HAP-1 (cell line): ENCODE measurements at places on chromosomes 16 and 17.

- no peak for DNase-seq
These were observed 26.3 kb downstream of the MYLK3 start for GRCh38 chr16:46721885-46722284.

DNA sequence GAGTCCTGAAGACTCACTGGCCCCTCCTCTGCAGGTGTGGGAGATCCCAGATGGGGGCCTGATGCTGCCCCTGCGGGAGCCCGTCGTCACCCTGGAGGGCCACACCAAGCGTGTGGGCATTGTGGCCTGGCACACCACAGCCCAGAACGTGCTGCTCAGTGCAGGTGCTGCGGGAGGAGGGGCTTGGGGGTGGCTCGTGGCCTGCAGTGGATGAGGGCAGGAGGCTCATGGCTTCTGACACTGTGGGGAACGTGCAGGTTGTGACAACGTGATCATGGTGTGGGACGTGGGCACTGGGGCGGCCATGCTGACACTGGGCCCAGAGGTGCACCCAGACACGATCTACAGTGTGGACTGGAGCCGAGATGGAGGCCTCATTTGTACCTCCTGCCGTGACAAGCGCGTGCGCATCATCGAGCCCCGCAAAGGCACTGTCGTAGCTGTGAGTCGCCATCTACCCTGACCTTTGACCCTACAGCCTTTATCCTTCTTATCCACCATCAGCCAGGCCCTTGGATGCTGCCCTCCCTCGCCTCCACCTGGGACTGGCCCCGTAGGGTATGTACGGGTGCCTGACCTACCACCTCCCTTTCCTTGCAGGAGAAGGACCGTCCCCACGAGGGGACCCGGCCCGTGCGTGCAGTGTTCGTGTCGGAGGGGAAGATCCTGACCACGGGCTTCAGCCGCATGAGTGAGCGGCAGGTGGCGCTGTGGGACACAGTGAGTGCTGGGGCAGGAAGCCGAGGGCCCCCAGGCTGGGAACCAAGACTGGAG, 3.6 kb downstream of the CORO1A start:
- DNase-seq, result no peak

DNA sequence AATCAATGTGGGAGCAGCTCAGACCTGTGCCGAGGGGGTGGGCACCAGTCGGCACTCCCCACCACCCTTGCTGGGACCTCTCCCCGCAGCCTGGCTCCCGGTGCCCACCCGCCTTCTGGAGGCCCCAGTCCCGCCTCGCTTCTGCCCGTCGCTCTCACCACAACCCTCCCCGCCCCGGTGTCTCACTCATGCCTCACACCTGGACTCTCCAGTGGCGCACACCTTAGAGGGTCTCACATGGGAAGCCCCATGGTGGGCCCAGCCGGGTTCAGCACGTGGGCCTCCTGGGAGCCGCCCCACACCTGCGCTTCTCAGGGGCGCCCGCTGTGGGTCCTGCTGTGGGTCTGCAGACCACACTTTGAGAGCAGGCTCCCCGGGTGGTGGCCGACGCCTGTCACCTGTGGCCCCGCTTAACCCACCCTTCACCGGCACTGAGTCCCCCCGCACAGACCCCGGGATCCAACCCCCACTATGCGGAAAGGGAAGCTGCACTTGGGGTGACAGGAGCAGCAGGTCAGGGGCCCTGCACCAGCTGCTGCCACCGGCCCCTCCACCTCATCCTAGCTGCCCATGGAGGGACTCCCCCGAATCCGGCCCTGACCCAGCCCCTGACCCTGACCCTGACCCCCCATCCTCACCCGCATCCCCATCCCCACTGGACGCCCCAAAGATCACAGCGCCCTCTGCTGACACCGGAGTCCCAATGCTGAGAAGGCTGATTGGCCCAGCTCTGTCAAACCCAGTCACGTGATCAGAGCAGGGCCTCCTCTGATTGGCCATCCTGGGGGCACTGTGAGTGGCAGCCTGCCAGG, 27.4 kb upstream of the SLC38A10 start:
- peak; percentile 74 for DNase-seq

DNA sequence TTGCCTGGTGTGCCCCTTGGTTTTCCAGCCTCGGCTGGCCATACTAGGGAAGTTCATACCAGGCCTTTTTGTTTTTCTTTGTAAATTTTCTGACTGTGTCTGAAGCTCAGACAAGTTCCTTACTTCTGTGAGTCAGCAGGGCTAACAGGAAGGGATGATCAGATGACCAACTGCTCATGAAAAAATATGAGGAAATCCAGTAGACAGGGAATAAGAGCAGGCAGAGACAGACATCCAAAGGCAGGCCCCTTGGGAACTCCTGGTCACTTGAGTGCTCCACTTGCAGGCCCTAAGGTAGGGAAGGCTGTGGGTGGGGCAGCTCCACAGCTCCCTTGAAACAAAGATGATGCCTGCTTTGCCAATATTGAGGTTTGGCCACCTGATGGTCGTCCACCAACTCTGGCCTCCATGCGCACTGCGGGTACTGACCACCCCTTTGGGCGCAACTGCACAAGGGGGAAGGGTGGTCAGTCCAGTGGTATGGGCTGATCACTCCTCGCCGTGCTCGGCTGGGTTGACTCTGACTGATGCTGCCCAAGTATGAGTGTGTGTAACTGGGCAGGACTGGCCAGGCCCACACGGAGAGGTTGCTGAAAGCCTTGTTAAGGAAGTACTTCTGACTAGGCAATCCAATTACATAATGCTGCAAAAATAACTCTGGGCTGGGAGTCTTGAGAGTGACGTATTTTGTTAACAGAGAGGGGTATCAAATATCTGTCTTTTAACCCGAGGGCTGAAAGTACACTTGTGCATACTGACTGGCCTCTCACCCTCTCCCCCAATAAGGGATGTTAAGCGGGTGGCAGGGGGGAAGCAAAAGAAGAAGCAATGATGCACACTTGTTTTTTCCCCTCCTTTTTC, 20.8 kb upstream of the ZFHX3 start:
- no peak for DNase-seq

DNA sequence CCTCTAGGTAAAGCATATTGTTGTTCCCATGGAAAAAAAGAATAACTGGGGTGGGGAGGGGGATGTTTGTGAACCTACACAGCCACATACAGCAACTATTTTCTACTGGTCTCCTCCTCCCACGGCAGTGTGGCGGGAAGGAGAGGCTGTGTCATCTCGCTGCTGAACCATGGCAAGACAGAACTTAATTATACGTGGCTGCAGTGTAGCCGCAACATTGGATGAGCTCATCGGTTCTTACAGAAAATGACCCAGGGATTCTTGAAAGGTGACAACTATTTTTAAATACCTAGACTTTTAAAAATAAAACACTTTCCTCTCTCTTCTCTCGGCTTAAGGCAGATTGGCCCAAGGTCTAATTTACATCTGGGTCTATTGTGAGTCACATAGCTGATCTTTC, 19.8 kb upstream of the TEKT3 start:
- no peak for DNase-seq

DNA sequence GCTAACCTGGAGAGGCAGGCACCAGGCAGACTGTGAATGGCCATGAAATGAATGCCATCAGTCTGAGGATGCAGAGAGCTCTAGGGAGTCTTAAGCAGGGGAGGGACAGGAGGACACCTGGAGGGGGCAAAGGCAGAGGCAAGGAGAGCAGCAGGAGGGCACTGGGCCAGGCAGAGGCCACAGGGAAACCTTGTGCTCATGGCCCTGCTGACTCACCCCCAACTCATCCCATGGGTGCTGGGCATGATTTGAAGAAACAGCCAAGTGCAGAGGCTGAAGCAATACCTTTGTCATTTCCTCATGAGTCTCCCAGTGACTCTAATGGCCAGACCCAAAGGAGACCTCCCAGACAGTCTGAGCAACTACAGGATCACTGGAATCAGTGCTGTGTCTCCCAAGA, 141.4 kb downstream of the TMEM132E start:
- no peak for DNase-seq

DNA sequence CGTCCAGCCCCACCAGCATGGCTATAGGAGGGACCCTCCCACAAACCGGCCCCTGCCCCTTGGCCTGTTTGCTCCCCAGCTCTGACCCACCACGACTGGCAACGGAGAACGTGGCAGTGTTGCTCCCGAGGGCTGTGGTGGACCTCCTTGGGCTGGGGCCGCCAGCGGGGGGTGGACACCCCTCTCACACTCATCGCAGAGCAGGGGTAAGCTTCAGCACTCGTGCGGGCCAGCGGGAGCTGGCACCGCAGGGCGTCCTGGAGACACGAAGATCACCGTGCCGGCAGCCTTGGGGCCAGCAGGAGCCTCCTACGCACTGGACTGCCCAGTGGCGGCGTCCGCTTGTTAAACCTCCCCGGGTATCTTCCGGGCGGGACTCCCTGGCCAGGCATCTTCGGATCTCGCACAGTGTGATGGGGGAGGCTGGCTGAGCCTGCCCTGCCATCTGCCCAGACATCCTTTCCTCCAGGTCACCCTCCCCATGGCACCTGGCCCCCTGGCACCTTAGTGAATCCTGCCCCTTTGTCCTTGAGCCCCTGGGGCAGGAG, 53.5 kb downstream of the ABR start:
- DNase-seq, result no peak

- no peak for DNase-seq
These were observed 16.0 kb downstream of the ENGASE start for GRCh38 chr17:79090443-79091225.

DNA sequence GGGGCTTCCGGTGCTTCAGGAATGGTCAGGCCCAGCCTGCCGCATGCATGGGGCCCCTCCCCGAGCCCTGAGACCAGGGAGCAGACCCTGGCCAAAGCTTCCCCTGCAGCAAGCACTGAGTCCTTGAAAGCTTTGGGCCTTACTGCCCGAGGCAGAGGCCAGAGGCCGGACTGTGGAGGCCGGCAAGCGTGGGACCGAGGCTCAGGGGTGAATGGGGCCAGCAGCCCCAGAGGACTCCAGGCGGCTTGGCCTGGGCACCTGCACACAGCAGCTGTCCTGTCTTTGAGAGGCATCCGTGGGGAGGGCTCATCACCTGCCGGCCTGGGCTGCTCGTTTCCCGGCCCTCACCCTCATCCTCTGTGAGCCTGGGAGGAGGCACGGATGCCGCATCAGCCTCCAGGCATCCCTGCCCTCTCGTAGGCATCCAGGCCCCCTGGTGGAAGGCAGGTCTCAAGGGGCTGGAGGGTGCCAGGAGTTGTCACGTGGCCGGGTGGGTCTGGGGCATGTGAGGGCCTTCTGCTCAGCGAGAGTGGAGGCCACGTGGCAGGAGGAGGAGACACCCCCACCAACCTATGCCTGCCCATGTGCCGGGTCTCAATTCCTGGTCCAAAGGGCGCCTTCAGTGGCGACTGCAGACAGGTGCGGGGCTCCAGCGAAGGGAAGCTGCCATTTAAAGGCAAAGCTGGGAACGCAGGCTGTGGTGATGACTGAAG, 31.4 kb downstream of the CACNA1H start:
- no peak for DNase-seq

GRCh38 chr16:59305850-59306249, 571.7 kb upstream of the GOT2 start:
- DNase-seq, result no peak

DNA sequence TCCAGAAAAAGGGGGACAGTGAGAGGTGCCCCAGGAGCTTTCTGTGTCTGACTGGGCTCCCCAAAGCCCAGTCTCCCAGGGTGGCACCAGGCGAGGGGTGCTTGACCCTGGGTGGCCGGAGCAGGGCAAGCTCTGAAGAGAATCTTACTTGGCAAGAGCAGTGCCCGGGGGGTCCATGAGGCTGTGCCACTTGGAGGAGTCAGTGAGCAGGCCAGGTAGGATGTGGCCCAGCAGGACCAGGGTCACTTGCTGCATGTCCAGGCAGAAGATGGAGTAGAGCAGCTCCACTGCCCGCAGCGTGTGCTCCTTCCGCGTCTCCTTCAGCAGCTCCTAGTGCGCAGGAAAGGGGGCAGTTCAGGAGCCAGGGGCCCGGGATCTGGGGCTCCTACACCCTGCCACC, 7.3 kb downstream of the CSF3 start:
- no peak for DNase-seq

DNA sequence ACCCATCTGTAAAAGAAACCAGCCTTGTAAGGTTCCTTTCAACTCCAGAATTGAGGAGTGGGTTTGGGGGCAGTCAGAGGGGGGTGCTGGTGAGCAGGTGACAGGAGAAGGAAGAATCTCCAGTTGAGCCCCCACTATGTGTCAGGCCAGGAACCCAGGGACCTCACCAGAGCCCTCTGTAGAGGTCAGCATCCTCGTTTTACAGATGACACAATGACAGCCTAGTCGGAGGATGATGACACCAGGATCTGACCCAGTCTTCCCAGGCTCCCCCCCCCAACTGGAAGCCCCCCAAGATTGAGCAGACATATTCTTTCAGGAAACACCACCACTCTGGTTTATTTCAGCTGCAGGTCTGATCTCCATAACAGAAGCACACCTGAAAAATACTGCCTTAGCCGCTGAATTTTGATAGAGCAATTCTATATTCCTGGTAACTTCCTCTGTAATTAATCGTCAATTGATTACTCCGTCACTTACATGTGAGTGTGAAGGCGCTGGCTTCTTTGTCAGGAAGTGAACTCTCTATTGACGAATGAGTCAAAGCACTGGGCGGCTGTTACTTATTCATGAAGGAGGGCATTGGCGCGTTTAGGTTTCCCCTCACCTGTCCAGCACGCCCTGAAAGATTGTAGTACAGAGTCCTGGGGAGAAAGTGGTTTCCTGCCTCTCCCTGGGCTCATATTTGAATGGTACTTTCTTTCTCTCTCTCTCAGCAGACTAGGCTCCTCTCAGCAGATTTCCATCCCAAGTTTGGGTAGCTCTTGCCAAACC, 21.2 kb downstream of the SOCS3 start:
- no peak for DNase-seq

DNA sequence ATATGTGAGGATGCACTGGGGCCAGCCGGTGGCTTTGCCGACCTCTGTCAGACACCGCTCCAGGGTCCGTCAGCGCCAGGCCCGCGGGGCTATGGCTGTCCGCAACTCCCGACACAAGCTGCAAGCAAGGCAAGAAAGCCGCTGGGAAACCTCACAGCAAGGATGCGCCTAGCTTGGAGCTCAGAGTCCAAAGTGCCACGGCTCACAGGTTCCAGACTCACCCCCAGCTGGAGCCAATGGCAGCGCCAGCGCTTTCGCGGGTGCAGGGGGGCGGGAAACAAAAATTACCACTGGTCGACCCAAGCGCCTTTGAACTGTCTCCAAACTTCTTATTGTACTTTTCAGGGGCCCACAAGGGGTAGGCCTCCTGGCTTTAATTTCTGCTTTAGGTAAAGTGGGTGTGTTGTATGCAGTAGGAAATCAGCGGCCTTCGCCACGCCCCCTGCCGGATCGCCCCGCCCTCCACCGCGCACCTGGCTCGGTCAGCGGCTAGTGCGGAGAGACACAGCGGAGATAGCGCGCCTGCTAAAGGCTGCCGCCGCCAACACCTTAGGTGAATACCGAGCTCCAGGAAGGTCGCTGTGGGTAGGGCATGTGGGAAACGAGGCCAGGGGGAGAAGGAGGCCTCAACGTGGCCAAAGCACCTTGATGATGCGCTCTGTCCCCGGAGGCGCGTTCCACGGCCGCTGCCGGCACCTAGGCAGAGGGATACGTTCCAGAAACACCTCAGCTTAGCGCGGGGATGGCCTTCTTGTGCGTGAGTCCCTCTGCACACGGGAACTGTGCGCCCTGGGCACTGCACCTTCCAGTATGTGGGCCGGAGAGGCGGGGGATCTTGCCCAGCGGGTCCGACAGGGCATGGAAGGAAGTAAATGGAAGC, 61.0 kb upstream of the RBL2 start:
- no peak for DNase-seq
